Kidney (tissue), 22 donors: ENCODE measurements at places on chromosomes 2 and 18.

DNA sequence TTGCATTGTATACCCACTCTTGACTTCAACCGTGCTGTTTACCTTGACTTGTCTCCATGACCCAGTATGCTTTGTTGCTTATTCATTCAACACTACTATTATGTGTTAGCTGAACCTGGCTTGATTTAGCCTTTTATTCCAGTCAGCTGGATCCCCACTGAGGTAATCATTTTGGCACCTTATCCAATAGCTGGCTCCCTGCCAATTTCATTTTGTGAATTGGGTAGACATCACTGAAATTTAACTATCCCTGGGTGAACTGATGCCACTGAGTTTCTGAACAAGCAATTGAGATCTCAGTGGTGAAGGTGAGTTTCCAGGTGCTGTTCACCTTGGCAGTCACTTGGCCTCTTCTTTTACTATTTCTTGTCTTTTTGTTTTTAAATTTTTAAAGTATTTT lies 584.3 kb downstream of the ADCYAP1 start:
- H3K36me3 ChIP-seq: no peaks in the 10 kb centered on the region
- DNase-seq: no peak
- no peak overlapping the region for H3K27ac ChIP-seq
- no peaks in the 10 kb centered on the region for H3K27me3 ChIP-seq

DNA sequence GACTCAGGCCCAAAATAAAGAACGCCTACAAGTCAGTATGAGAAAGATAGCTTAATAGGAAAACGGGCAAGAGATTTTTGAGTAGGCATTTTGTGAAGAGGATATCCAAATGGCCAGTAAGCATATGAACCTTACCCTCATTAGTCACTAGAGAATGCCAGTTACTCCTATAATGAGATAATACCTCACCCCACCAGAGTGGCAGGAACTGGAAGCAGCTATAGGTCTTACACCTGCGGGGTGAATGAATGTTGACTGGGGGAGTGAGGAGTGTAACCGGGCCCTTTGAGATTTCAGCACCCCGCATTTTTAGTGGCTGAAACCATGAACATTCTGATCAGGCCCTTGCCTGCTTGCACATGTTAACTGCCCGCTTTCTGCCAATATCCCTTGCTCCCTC lies 7.5 kb upstream of the PTPN2 start:
- H3K27ac ChIP-seq: no peak overlapping the region
- H3K4me3 ChIP-seq: no peak overlapping the region
- no peaks in the 10 kb centered on the region for H3K4me1 ChIP-seq
- DNase-seq: no peak
- H3K27me3 ChIP-seq: no peaks in the 10 kb centered on the region

- H3K36me3 ChIP-seq: no peaks in the 10 kb centered on the region
- H3K4me1 ChIP-seq: peaks cover 3% of the 10 kb centered on the region
- no peak for DNase-seq
- no peak overlapping the region for H3K4me3 ChIP-seq
- no peak overlapping the region for H3K27ac ChIP-seq
Measured at GRCh38 chr2:85221067-85221691, 88.0 kb downstream of the TCF7L1 start.

DNA sequence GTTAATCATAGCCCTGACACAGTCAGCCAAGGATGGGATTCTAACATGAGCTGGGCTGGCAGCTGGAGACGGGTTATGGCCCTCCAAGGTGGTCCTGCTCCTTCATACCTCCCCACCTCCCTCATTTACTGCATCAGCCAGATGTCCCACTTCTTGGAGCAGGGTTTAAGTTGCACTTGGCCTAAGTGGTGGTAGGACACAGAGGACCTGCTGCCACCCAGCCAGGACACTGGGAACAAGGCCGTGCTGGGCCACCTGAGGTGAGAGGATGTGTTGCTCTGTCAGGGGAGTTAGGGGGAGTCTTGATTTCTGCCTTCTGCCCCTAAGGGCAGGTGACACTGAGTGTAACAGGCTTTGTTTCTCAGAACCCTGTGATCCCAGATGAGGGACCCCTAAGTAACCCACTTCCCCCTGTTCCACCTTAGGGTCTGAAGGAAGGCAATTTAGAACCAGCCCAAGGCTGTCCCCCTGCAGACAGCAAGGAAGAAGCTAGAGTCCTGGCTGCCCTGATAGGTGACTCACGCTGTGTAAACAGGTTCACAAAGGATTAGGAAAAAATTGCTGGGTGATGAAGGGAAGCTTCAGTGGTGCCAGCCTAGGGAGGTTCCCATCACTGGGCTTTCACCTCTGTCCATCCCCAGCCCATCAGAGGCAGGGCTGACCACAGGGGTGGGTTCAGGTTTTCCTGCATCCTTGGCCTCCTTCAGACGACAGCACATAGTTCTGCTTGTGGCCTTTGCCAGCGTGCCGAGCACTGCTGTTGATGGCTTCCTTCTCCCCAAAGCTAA lies 114.3 kb upstream of the MCFD2 start:
- H3K27me3 ChIP-seq: no peaks in the 10 kb centered on the region
- no peak overlapping the region for H3K4me3 ChIP-seq
- H3K27ac ChIP-seq: no peak overlapping the region
- no peak for DNase-seq
- peaks cover 12% of the 10 kb centered on the region for H3K36me3 ChIP-seq

GRCh38 chr18:34626404-34627136 lies 83.5 kb upstream of the DTNA start:
- no peak for DNase-seq
- no peaks in the 10 kb centered on the region for H3K36me3 ChIP-seq

GRCh38 chr2:103809941-103810441 lies 1043.9 kb upstream of the POU3F3 start:
- no peak overlapping the region for H3K27ac ChIP-seq
- no peaks in the 10 kb centered on the region for H3K4me1 ChIP-seq
- no peak overlapping the region for H3K4me3 ChIP-seq
- H3K27me3 ChIP-seq: no peaks in the 10 kb centered on the region

- H3K36me3 ChIP-seq: no peaks in the 10 kb centered on the region
- peaks cover 43% of the 10 kb centered on the region for H3K4me1 ChIP-seq
- peak overlapping the region; percentile 83 for H3K27ac ChIP-seq
- DNase-seq: no peak
Measured at GRCh38 chr18:79949697-79950487, 1.6 kb downstream of the SLC66A2 start.

DNA sequence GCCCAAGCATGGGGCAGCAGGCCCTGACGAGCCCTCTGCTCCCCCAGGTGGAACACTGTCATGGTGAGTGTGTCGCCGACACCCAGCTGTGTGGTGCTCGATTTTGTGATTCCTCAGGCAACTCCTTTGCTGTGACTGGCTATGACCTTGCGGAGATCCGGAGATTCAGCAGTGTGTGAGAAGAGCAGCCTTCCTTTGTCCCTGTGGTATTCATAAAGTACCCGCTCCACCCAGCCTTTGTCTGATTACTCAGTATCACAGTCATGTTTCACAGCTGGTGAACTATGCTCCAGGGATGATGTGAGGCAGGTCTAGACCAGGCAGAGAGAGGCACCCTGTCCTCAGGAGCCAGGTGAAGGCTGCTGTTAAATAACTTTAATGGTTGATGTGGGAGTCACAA lies 4.0 kb downstream of the WDR54 start:
- no peak overlapping the region for H3K27ac ChIP-seq
- no peaks in the 10 kb centered on the region for H3K4me1 ChIP-seq
- H3K27me3 ChIP-seq: no peaks in the 10 kb centered on the region
- DNase-seq: no peak
- H3K36me3 ChIP-seq: peaks cover 52% of the 10 kb centered on the region

DNA sequence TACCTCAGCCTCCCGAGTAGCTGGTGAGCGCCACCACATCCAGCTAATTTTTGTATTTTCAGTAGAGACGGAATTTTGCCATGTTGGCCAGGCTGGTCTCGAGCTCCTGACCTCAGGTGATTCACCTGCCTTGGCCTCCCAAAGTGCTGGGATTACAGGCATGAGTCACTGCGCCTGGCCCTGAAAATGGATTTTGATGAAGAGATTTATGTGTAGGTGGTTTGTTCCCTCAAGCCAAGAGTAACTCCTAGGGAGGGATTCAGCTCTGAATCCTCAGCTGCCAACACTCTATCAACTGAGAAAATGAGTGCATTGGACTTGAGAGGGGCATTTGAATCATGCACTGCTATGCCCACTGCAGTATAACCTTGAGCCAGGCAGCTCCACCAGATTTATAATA lies 17.5 kb upstream of the LIPG start:
- H3K36me3 ChIP-seq: no peaks in the 10 kb centered on the region
- H3K4me1 ChIP-seq: no peaks in the 10 kb centered on the region
- H3K4me3 ChIP-seq: no peak overlapping the region
- H3K27me3 ChIP-seq: no peaks in the 10 kb centered on the region

- H3K36me3 ChIP-seq: no peaks in the 10 kb centered on the region
- no peak overlapping the region for H3K4me3 ChIP-seq
- no peaks in the 10 kb centered on the region for H3K27me3 ChIP-seq
- H3K27ac ChIP-seq: peak overlapping the region; percentile 82
Measured at GRCh38 chr2:113167962-113168340, 5.8 kb upstream of the PSD4 start.

DNA sequence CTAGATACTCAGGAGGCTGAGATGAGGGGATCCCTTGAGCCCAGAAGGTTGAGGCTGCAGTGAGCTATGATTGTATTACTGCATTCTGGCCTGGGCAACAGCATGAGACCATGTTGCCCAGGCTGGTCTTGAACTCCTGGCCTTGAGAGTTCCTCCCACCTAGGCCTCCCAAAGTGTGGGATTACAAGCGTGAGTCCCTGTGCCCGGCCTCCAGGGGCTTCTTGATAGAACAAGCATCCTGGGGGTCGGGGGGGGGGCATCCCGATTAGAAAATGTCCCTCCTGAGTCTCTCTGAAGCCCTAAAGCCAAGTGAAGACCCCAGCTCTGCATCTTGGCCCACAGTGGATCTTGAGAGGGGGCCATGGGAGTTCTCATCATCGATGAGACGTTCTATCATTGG lies 22.3 kb upstream of the EFHD1 start:
- no peaks in the 10 kb centered on the region for H3K36me3 ChIP-seq
- H3K4me3 ChIP-seq: no peak overlapping the region
- no peak for DNase-seq
- H3K27me3 ChIP-seq: no peaks in the 10 kb centered on the region

DNA sequence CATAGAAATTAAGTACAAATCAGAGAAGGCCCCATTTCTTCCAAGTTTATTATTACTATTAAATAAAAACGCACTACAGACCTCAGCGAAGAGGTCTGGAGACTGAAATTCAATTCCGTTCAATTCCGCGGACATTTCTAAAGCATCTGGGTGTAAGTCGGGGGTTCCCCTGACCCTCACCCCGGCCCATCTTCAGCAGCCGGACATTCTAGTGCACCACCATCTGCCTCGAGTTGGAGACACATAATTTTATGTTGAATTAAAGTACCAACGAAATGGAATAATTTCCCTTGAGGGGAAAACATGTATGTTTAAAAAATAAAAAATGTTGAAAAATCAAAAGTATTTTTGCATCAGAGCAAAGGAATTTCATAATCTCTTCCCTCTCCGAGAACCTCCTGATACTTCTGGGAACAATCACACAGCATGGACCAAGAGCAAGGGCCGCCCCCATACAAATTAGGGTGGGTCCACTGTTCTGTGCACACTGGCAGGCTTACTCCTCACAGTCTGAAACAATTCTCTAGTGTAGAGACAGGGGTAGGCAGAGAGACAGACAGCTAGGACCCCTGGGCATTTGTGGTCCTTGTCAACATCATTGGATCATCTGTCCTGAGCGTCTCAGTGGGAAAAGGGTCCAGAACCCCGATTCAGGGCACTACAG lies 29.3 kb downstream of the MBP start:
- peaks cover 3% of the 10 kb centered on the region for H3K36me3 ChIP-seq
- peak overlapping the region; percentile 93 for H3K27ac ChIP-seq
- H3K27me3 ChIP-seq: no peaks in the 10 kb centered on the region
- H3K4me3 ChIP-seq: peak overlapping the region; percentile 7
- DNase-seq: peak; percentile 45

DNA sequence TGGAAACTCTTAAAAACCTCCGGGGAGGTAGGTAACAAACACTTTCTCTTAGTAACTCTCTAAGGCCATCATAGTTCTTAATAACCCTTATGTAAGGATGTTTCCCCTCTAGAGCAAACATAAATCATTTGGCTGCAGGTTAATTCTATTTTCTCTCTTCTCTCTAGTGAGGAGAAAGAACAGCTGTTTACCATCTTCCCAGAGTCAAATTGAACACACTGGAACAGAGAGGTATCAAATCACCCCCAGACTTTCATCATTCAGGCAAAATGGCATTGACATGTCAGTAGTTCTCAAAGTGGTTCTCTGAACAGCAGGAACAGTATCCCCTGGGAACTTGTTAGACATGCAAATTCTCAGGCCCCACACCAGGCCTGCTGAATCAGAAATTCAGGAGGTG lies 240.7 kb downstream of the MEIS1 start:
- peak; percentile 65 for DNase-seq
- H3K27ac ChIP-seq: no peak overlapping the region
- H3K36me3 ChIP-seq: no peaks in the 10 kb centered on the region
- no peak overlapping the region for H3K4me3 ChIP-seq
- H3K4me1 ChIP-seq: no peaks in the 10 kb centered on the region

- no peaks in the 10 kb centered on the region for H3K4me1 ChIP-seq
- no peak for DNase-seq
- no peak overlapping the region for H3K27ac ChIP-seq
Measured at GRCh38 chr2:240760576-240761246, 59.3 kb downstream of the KIF1A start.

DNA sequence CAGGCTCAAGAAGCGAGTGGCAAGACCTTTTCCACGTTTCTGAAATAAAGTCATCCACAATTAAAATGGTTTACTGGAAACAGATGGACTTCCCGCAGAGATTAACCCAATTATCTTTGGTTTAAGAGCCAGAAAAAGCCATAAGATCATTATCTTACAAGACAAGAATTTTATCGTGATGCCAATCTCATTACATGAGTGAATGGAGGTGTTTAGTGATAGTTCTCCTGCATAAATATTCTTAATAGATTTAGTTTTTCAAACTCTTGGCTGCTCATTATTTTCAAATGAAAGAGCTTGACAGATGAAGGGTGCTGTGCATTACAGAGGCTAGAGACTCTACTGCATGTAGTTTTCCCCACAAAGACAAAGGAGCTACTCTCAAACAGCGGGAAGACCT lies 1028.4 kb upstream of the PIK3C3 start:
- H3K4me3 ChIP-seq: no peak overlapping the region
- no peak for DNase-seq
- no peaks in the 10 kb centered on the region for H3K27me3 ChIP-seq
- no peak overlapping the region for H3K27ac ChIP-seq
- no peaks in the 10 kb centered on the region for H3K36me3 ChIP-seq

DNA sequence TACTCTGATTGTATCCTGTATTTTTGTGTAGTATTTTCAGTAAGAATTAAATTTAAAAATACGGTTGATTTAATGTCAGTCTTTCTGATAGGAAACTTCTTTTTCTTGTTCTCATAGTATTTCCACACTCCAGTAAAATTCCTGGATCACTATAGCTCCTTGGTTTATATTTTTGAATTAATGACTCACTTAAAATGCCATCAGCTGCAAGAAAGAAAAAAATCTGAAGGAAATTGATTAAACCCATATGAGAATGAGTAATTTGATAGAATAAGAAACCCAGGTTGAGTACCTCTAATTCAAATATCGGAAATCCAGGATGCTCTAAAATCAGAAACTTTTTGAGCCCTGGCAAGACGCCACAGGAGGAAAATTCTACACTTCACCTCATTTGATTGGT lies 186.8 kb upstream of the RND3 start:
- H3K4me3 ChIP-seq: no peak overlapping the region
- H3K4me1 ChIP-seq: no peaks in the 10 kb centered on the region
- no peak for DNase-seq
- H3K36me3 ChIP-seq: no peaks in the 10 kb centered on the region
- no peaks in the 10 kb centered on the region for H3K27me3 ChIP-seq
